Neural progenitor cell (in vitro differentiated cells): ENCODE measurements at places on chromosomes 1 and 21. TPM values are rescaled to one million over a fixed set of nuclear protein-coding genes. Genes with fewer than 3 reads are reported as not detected.
A peak's percentile ranks its signal among the peaks of the same experiment; 100 is the strongest.

DNA sequence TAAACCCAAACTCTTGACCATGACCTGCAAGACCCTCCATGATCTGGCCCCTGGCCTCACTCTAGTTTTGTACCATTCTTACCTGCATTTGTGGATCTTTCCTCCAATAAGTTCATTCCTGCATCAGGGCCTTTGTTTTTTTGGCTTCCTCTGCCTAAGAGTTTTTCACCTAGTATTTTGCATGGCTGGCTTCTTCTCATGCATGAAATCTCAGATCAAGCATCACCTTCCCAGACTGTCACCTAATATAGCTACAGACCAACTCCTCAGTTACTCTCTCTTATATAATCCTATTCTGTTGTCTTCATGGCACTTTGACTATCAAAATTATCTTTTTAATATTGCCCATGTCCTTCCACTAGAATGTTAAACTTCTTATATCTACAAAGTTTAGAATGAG lies 54.2 kb downstream of the BTBD8 start:
- DNase-seq = no peak

CD5L gene
- total RNA-seq = not detected in 2 replicates

DNA sequence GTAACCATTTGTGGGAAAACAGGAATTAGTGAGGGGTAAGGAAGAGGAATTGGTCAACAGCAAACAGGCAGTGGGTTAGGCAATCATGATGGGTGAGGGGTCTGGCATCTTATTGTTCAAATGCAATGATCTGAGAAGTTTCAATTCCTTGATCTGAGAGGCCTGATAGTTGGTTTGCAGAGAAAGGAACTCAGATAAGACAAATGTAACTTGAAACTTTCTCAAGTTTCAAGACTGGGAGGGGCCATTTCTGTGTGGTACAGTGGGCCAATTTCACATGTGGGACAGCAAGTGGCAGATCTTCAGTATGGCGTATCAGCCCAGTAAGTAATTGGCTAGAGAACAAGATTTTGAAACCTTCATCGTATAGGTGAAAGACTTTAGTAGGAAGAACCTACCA lies 102.5 kb downstream of the XPR1 start:
- no peak for DNase-seq

DNA sequence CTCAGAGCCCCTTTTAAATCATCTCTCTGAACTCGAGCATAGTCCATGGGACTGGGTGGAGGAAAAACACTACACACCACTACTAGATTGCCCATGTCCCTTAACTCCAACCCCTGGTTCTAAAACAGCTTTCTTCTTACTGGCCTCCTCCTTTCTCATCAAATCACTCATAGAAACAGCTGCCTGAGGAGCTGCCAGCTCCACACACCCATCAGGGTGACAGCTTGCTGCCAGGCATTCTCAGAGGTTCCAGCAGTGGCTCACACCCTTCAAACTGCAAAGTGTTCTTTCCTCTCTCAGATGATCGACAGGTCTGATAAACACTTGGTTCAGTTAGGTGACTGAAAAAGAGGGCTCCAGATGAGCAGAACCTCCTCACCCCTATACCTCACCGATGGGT lies 543.0 kb upstream of the PLXNA2 start:
- no peak for DNase-seq

- DNase-seq = no peak
These were observed 27.1 kb upstream of the CNIH3 start for GRCh38 chr1:224589006-224589405.

FAM151A gene
- total RNA-seq = not detected in 2 replicates

RIMS3 gene
- 17.2 and 27.1 TPM in 2 replicates for total RNA-seq

- no peak for DNase-seq
These were observed 705.3 kb upstream of the CHRM3 start for GRCh38 chr1:238681021-238681420.

DNA sequence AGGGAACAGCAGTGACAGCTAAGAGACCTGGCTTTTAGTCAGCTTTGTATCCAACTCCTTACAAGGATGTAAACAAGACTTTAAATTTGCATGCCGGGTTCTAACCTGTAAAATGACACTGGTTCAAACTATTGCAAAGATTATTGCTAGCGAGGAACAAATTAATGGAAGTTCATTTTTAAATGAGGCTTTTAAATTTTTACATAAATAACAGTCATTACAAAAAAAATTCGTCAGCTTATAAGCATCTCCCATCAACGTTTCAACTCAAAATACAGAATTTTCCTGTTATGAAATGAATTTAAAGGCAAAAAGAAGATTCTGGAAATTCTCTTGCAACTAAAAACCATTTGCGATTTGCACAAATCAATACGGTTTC lies 668 bp downstream of the KIF14 start:
- no peak for DNase-seq

- no peak for DNase-seq
These were observed 2.1 kb upstream of the RAP1GAP start for GRCh38 chr1:21670956-21671902.

DNA sequence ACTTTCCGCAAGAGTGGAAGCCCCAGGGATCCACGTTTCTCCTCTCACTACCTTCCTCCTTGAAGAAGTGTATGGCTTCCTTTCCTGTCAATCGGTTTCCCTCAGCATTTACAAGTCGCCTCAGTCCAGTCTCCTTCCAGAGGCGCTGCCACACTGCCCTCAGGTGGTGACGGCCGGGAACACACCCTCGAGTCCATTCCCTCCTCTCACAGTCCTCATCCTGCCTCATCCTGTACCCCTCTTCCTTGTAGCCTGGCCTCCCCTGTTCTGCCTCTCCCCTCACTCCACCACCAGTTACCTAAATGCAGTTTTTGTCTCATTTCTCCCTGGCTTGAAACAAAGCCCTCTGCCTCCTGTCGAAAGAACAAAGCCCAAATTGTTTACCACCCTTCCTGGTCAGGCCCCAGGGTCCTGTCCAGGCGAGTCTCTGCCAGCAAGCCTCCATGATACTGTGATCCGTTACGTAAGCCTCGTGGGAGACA lies 23.2 kb upstream of the LSM10 start:
- peak; percentile 87 for DNase-seq

- DNase-seq = no peak
These were observed 50.5 kb downstream of the CNN3 start for GRCh38 chr1:94876362-94876761.

DNA sequence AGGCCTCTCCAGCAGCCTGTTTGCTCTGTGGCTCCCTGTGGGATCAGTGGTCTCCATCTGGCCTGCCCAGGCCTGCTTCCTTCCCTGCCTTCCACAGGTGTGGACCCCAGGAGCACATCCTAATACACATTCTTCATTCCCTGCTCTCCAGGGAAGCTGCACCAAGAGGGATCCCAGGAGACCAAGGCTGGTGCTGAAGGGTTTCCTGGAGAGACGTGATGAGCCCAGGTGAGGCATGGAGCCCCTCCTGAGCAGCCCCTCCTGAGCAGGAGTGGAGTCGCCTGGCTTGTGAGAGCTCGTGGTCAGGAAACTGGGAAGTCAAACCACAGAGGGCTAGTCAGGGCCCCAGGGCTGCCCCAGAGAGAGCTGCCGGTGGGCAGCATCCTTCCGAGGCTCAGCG lies 561.4 kb downstream of the MATN1 start:
- no peak for DNase-seq

FAM229A gene
- total RNA-seq = 3.8 and 7.6 TPM in 2 replicates

GRCh38 chr1:168408884-168409283 lies 128.2 kb downstream of the TBX19 start:
- DNase-seq = no peak

DNA sequence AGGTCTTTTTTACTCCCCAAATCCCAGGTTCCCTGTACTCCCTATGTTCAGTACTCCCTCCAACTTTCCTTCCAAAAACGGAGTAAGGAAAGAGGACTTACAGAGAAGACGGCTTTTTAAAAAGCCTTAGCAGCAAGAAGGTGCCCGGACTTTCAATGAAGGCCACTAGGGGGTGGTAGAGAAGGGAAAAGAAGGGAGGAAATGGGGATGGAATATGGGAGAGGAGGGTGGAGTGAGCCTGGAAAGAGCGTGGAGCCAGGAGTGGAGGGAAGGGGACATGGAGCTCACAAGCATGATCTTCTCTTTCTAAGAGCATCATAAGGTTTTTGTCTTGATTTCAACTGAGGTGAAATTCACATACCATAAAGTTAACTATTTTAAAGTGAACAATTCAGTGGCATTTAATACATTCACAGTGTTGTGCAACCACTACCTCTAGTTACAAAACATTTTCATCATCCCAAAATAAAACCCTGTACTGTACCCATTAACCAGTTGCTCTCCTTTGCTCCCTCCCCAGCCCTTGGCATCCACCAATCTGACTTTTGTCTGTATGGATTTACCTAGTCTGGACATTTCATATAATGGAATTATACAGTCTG lies 129.9 kb downstream of the ZNF281 start:
- peak; percentile 72 for DNase-seq

GRCh38 chr1:225772848-225773247 lies 4.8 kb upstream of the SRP9 start:
- no peak for DNase-seq

DNA sequence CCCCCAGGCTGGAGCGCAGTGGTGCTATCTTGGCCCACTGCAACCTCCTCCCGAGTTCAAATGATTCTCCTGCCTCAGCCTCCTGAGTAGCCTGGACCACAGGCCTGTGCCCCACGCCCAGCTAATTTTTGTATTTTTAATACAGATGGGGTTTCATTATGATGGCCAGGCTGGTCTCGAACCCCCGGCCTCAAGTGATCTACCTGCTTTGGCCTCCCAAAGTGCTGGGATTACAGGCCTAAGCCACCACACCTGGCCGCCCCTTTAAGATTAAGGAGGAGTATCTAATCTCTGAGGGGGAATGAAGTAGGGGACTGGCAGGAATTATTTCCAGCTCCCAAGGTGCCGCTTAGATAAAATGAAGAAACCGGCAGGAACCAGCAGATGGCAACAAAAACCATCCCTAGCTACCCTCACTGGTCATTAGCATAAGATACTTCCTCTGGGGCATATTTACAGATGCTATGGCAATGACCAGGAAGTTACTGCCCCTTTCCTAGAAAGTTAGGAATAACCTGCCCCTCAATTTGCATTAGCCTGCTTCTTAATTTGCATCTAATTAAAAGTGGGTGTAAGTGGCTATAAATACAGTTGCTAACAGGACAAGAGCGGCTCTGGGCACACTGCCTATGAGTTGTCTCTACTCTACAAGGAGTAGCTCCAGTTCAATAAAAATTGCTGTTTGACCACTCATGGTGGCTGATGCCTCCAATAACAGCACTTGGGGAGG lies 7.1 kb upstream of the NSUN4 start:
- peak; percentile 41 for DNase-seq

- DNase-seq = no peak
These were observed 5.4 kb downstream of the PPP2R5A start for GRCh38 chr1:212290608-212291007.

HSPB7 gene
- not detected in 2 replicates for total RNA-seq

DNA sequence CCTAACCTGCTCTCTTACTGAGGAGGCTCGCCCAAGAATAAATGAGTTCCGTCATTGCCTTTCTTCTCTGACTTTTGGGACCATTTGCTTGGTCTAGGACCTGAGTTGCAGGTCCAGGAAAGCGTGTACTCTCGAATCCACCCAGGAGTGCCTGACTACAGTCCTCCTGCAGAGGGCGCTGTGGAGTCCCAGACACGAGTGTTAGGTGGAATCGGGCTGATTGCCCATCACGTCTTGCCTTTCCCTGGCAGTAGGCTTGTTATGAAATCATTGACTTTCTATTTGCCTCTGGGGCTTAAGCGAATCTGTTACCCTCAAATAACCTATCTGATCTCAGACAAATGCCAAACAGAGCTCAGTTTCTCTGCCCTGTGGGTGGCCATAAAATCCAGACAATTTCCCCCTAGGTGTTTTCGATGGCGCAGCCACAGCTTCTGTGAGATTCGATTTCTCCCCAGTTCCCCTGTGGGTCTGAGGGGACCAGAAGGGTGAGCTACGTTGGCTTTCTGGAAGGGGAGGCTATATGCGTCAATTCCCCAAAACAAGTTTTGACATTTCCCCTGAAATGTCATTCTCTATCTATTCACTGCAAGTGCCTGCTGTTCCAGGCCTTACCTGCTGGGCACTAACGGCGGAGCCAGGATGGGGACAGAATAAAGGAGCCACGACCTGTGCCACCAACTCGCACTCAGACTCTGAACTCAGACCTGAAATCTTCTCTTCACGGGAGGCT lies at the start of gene IL20:
Gene IL20, plus strand, starts transcription at position 685 of the 733 bp plus-strand sequence. CDS start 230 bp downstream, outside the sequence.
- DNase-seq = peak; percentile 83

GRCh38 chr1:109756848-109757521 lies 6.7 kb downstream of the EPS8L3 start:
- no peak for DNase-seq

HYI gene
- 10.3 and 26.8 TPM in 2 replicates for total RNA-seq

DNA sequence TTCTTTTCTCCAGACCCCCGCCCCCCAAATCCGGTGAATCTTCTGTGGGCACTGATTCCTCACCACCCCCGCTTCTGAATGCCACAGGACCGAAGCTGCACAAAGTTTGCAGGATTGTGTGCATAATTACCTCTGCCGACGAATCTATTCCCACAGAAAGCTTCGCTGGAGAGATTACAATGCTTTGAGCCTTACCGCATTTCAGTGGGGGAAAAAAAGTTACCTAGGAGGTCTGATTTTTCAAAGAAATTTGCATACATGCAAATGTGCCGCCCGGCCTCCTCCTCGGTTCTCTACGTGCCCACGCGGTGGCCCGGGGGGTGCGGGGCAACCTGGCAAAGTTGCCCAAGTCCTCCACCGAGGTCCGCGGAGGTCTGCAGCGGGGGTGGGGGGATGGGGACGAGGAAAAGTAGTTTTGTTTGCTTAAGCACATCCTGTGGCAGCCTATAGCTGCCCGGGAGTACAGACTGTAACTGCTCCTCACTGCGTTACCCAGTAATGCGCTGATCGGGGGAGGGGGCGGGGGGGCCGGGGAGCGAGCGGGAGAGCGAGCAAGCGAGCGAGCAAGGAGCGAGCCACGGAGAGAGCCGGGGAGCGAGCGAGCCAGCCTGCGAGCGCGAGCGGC lies 563 bp upstream of the NFIA start:
- peak; percentile 74 for DNase-seq

- no peak for DNase-seq
These were observed 165.9 kb downstream of the ACTL8 start for GRCh38 chr1:17920881-17921640.

GRCh38 chr1:156115514-156116374 lies 1.2 kb downstream of the LMNA start:
- DNase-seq = peak; percentile 55

- no peak for DNase-seq
These were observed 163.0 kb upstream of the EDN2 start for GRCh38 chr1:41647221-41648135.
